Activated CD4-positive, alpha-beta T cell treated with anti-CD3 and anti-CD28 coated beads for 4 hours (primary cell): ENCODE measurements at places on chromosomes 7 and 10.

- DNase-seq = no peak
These were observed 73.7 kb upstream of the ABCB5 start for GRCh38 chr7:20541608-20542349.

DNA sequence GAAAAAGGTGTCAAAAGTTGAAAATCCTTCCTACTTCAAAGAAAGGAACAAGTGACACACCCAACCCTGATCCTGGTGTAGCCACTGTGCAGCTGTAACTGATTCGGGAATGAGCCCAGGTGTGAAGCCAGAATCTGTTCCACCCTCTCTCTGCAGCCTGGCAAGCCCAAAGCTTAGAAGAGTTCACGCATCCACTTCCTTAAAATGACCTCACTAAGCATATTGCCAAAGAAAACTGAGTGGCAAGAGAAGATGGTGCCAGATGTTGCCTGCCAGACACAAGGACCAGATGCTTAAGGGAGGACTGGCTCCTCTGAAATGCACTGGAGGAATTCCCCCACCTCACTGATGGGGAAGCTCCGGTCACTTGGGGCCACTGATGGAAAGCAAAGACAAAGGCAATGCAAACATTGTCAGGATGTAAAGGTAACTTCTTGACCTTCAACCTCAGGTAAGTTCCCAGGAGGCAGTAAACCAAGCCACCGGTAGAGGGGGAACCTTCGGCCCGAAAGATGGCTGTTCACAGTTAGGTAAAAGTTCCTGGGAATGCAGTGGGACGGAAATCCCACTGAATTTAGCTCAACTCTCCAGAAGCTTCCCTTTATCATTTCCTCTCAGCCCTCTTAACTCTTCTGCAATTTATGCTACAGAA lies 554.9 kb downstream of the KCNMA1 start:
- no peak for DNase-seq

- no peak for DNase-seq
These were observed 190.1 kb upstream of the STK17A start for GRCh38 chr7:43392638-43393330.

GRCh38 chr7:11216276-11216675 lies 242.6 kb downstream of the PHF14 start:
- no peak for DNase-seq

DNA sequence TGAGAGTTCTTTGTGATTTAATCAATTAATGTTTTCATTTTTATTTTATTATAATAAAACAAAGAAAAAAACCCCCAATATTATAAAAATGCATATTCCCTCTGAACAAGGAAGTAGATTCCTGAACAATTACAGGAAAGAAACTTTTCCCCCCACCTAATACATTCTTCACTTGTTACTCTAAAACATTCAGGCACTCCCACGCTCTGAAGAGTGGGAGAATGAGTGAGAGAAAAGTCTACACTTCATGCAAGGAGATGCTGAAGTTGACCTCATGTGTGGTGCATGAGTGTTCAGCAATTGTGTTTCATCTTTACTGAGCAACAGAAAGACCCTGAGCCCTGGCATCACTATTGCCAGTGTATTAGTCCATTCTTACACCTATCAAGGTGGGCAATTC lies 244.2 kb upstream of the IGFBP3 start:
- no peak for DNase-seq
